ENCODE measurements at places on chromosomes 5 and 9.

DNA sequence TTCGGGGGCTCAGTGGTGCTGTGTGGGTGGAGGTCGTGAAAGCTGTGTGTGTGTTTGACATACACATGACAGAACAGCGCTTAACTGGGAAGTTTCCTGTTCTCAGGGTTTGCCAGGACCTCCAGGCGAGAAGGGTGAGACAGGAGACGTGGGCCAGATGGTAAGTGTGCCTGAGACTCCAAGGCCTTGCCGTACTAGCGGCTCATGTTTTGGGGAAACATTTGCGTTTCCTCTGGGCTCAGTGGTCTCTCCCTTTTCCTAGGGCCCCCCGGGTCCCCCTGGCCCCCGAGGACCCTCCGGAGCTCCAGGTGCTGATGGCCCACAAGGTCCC is 68.3 kb upstream of the FCN2 start:
- DNase-seq = no peak

DNA sequence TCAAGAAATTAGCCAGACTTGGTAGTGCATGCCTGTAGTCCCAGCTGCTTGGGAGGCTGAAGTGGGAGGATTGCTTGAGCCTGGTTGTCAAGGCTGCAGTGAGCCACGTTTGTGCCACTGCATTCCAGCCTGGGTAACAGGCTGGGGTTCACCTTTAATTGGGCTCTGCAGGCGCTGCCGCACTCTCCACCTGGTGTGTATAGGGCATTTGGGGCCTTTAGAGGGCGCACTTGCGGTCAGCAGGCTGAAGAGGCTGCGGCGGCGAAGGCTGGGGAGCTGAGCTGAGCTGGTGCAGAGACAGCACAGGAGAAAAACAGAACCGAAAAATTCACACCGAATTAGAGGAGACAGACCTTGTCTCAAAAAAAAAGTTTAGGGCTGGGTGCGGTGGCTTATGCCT is 31.2 kb downstream of the CDK7 start:
- no peak for DNase-seq

GRCh38 chr9:130870491-130871381 is 25.9 kb downstream of the QRFP start:
- peak; percentile 60 for DNase-seq

DNA sequence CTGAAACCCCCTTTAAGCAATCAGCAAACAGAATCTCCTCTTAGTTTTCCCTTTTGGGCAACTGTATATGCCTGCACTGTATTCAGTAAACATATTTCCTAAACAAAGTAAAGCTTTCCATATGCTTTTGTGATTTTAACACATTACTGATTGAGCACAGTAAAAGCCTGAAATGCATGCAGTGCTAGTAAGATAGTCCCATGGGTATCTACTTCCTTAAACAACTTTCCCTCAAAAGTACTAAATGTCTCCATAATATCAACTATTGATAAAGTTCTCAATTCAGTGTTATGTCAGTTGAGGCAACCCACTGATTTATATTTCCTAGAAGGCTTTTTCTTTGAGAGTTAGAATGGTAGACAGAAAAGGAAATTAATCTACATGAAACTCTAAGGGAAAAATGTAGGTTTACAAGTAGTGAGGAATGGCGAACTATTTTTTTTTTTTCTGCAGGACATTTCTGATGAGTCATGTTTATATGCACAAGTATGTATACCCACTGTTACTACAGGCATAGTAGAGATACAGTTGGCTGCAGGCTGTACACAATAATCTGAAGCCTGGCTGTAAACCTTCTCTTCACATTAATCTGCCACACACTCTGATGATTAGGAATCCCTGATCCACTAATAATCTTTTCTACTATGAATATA is 31.2 kb upstream of the CEP120 start:
- DNase-seq = no peak

- no peak for DNase-seq
Measured at GRCh38 chr9:14309403-14309802, 4.5 kb downstream of the NFIB start.

GRCh38 chr9:4465910-4466309 is 24.4 kb upstream of the SLC1A1 start:
- no peak for DNase-seq

DNA sequence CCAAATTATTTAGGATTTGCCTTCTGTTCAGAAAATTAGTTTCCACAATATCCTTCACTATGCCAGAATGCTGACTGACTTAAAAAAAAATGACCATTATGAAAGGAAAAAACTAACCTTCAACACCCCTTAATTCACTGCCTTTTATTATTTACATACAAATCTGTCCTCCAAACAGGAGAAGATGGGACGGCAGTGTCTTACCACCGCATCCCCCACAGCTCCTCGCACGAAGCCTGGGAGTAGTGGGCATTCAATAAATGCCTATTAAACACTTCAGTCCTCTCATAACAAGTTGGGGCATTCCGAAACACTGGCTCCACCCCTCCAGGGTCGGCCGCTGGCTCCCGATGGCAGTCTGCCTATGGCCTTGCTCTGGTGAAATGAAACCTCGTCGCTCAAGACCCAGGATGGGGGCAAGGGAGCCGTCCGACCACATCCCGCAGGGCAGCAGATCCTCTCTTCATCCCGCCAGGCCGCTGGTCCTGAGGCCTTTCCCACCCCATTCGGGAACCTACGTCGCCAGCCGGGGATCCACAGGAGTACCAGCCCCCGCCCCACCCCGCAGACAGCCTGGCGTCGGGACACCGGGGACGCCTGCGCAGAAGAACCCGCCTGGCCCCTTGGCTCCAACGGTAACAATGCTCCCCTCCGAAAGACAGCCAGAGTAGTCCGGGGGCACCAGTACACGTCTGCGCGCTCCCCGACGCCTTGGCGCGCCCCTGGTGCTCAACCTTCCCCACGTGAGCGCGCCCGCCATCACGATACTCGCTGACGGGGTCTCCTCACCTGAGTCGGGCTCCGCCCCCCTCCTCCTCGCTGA is 613 bp downstream of the ZBTB5 start:
- no peak for DNase-seq

DNA sequence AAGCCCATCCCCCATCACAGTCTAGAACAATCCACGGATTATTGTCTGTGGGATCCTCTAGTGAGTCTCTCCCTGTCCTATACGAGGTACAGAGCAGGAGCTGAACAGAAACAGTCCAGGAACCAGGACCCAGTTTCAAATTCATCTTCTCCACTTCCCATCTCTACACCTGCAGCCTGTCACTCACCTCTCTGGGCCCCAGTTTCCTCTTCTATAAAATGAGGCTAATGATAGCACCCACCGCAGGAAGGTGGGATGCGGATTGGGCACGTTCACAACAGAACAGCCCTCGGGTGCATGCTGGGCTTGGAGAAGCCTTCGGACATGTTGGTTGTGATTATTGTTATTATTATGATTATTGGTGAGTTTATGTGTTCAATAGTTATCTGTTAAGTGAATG is 78.5 kb downstream of the ANKRD33B start:
- no peak for DNase-seq

GRCh38 chr5:137621861-137622823 is 113.7 kb downstream of the KLHL3 start:
- DNase-seq = no peak

- DNase-seq = no peak
Measured at GRCh38 chr5:178546675-178547033, 43.5 kb downstream of the COL23A1 start.

DNA sequence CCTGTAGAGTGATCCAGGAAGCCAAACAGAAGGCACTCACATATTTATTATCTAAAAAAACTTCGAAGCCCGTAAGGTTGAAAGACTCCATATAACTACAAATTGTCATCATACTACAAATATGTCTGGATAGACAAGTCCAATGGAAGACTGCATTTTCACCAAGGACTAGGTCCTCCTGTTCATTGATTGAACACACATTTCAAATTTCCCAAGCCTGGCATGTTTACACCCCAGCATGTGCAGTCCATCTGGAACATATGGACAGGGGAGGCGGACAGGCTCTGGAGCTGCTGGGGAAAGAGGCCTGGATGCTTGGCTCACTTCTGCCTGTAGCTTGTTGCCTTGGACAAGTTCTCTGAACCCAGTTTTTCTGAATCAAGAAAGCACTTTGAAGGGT is 378.7 kb downstream of the ENC1 start:
- DNase-seq = no peak

- no peak for DNase-seq
Measured at GRCh38 chr9:77099388-77099787, 77.9 kb upstream of the VPS13A start.

DNA sequence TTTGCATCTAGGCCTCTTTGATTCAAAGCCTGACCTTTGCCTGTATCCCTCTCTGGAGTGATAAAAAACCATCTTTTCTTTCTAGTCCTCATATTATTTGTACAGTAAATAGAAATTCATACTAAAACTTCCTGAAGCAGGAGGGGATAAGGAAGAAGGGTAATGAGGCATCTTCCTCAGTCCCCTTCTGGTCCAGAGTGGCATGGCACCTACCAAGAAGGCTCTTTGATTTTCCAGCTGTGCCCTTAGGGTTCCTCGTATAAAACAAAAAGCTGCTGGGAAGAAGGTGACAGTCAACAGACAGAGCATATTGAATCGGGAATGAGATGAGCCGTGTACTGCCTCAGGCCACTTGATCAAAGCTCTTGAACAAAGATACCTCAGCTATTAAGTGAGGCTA is 71.9 kb upstream of the SPDL1 start:
- DNase-seq = no peak

- no peak for DNase-seq
Measured at GRCh38 chr5:97193355-97193688, 10.3 kb upstream of the RIOK2 start.

DNA sequence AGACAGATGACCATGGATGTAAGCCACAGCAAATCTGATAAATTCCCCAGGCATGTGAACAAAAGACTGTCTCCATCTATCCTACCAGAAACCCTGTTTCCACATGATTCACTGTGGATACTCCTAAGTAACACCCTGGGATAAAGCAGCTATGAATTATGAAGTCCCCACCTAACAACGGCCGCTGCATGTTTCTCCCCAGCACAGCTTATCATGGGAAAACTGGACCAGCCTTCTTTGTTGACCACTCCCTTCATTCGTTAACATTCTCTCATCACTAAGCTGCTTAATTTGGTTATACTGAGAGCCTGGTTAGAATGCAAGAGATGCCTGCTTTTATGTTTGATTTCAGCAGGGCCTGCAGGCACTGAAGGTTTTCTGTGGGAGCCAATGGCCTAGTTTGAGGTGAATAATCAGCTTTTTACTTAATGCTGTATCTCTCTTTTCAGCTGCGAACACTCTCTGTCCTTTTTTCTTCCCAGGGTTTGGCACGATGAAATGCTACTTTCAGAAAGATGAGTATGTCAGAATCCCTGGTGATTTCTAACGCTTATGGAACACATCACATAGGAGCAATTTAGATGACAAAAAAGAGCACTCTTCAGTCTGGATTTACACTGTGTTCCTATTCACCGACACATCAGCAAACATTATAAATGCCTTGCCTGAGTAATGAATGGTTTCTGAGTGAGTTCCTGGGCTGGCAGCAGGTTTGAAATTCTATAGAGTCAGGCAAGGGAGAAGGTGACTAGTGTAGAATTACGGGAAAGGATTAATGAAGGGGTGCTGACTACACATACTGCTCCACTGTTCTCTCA is 318.4 kb upstream of the ZNF608 start:
- DNase-seq = no peak

- DNase-seq = no peak
Measured at GRCh38 chr9:127005770-127006314, 91.3 kb downstream of the RALGPS1 start.

DNA sequence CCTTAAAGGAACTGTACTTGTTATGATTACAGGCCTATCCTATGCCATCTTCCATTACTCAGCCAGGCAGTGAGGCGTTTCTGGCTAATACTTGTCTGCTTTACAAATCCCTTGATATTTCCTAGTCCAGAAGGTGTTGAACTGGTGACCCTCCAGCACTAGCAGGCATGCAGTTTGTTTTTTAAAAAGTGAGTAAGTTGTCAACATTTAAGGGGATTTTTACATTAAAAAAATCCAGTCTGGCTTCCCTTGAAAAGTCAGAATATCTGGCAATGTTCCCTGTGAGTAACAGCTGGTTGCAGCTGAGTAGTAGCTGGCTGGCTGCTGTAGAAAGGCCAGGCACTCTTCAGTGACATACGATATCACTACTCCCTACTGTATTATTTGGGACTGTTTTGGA is 21.8 kb downstream of the GRIN3A start:
- no peak for DNase-seq

GRCh38 chr9:124045076-124045829 is 33.7 kb downstream of the LHX2 start:
- DNase-seq = no peak

- DNase-seq = peak; percentile 46
Measured at GRCh38 chr9:91422758-91423711, 597 bp downstream of the NFIL3 start.

- no peak for DNase-seq
Measured at GRCh38 chr9:117916291-117916690, 212.1 kb downstream of the TLR4 start.

DNA sequence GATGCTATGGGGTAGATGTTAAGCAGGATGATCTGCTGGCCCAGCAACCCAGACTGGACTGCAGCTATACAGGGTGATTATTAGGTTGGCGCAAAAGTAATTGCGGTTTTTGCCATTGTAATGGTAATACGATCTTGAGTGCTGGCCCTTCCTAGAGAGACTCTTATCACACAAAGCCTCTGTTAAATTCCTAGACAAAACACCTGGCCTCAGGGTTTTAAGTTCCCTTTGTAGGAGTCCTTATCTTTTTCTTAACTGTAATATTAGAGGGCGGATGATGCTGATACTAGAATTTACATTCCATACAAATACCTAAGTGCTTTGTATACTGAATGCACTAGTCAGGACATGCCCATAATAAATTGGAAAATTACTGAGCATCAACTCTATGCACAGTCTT is 222.2 kb downstream of the NDUFS4 start:
- no peak for DNase-seq

DNA sequence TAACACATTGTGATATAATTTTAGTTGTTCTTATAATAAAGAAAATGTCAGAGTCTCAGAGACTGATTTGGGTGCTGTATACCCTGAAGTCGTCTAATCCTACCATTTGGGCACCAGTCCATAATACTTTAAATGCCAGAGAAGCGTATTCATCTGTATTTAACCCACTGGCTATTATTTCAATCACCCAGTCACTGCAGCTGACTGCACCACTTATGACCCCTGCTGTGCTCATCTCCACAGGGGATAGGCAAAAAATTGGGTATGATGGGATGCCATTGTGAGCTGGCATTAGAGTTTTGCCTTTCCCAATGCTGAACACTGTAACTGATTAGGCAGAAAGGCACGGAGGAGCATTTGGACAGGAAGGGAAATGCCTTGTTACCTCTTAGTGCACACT is 599.7 kb downstream of the CAAP1 start:
- no peak for DNase-seq

GRCh38 chr5:114782869-114783268 is 386.8 kb downstream of the TRIM36 start:
- no peak for DNase-seq

GRCh38 chr5:173786286-173787187 is 101.6 kb upstream of the CPEB4 start:
- DNase-seq = peak; percentile 48

GRCh38 chr9:134678666-134679443 is 37.3 kb downstream of the COL5A1 start:
- DNase-seq = no peak

GRCh38 chr5:111792471-111793058 is 35.6 kb upstream of the NREP start:
- no peak for DNase-seq

Measured in GM12891 (cell line).